ENCODE measurements at places on chromosomes 1 and 21.

- peak; percentile 64 for DNase-seq
Observed at GRCh38 chr1:202807451-202807925, 733 bp downstream of the KDM5B start.

- no peak for DNase-seq
Observed at GRCh38 chr1:184188037-184188436, 136.5 kb downstream of the TSEN15 start.

DNA sequence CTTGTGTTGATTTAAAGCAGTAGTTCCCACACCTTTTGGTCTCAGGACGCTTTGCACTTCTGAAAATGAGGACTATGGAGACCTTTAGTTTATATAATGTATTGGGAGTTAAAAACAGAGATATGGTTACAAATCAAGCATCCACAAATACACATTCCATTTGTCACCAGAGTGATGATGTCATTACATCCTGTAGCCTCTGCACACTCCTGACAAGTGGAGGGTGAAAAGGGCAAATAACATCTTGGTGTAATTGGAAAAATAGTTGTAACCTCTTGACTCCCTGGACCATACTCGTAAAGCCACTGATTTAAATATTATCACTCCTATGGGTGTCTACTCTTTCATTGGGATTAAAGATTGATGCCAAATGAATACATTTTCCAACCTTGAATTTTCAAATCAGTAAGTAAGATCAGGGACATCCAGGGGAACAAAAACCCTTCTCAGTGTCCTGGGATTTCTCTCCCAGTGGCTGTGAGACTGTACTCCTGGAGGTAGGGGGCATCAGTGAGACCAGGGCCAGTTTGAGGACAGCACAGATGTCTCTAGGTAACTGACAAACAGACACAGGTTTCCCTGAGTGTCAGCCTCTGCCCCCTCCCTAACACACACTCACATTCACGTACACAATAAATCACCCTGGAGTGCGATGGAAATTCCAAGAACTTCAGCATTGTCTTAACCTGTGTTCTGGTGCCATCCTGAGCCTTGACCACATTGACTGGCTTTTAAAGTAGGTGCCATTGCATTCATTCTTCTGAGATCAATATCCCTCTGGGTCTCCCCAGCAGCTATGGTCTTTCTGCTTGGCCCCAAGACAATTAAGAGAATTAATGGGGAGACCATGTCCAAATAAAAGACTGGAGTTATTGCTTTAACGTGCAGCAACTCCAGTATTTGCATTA, 63.0 kb downstream of the NR5A2 start:
- no peak for DNase-seq

DNA sequence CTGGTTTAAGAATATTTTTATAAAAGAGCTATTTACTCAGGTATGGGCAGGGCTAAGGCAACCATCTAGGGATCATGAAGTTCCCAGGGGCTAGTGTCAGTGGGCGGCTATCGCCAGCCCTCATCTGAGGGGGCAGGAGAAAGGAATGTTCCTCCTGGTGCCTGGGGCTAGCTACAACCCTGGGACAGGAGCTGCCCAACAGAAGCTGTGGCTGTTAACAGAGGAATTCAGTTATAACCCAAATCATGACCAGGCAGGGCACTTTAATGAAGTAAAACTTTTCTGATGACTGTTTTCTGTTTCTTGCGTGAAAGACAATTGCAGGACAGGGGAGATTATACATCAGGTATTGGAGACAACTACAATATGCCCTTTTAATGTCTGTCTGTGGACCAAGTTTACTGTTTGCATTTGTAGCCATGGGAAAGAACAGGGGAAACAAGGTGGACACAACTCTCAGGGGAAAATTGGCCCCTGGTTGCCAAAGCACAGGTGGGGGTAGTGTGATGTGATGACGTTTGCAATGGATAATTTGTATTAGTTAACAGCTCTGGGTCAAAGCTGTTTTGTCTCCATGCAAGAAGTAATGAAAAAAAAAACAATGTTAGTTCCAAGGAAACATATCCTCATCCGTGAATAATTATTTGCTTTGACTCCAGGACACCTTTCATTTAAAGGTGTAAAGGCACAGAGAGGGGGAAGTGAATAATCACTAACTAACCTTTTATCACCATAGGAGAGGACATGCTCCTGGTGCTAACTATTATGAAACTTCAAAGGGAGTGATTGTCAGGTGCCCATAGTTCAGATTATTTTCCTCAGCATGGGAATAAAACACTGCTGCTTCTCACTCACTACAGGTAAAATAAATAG, 105.2 kb downstream of the TSEN15 start:
- DNase-seq: no peak

DNA sequence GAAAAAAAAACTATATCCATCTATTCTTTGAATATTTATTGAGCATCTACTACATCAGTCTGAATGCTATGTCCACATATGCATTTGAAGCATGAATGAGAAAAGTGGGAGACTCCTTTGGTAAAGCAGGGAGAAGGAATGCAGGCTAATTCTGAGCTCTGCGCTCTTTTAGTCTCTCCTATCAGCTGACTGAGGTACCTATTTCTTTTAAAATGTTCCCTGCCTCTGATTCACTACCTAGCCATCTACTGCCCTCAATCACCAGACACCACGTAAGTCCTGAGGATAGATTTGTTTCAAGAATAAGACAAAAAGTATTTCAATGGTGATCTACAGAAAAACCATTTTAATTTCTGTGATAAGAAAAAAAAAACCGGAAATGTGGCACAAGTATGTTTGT, 3.8 kb upstream of the RGS13 start:
- DNase-seq: no peak

- DNase-seq: no peak
Observed at GRCh38 chr1:234206651-234207284, 166.5 kb upstream of the COA6 start.

- peak; percentile 97 for DNase-seq
Observed at GRCh38 chr1:237146241-237146640, 104.3 kb downstream of the RYR2 start.

- no peak for DNase-seq
Observed at GRCh38 chr1:211591980-211592493, 13.1 kb upstream of the SLC30A1 start.

- DNase-seq: no peak
Observed at GRCh38 chr1:214216021-214216420, 64.9 kb upstream of the SMYD2 start.

- DNase-seq: peak; percentile 44
Observed at GRCh38 chr1:183039985-183040447, 16.8 kb downstream of the LAMC1 start.

- DNase-seq: no peak
Observed at GRCh38 chr1:6109688-6110087, 64.0 kb downstream of the KCNAB2 start.

DNA sequence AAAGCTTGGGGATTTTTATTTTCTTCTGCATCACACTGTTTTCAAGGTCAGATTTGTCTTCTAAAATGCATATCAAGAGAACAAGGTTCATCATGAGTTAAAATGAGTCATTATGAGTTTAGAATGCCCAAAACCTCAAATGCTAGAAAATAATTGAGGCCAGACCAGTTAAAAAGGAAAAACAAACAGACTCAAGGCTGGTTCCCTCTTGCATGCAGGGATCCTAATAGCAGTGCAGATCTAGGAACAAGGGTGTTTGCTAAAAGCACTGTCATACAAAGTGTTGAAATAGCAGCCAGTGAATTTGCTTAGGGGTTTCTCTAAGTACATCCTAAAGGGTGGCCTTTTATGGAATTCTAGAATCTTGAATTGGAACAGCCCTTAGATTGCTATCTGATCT, 15.3 kb downstream of the BEND5 start:
- DNase-seq: no peak

- no peak for DNase-seq
Observed at GRCh38 chr1:27970401-27970800, 10.6 kb downstream of the XKR8 start.

DNA sequence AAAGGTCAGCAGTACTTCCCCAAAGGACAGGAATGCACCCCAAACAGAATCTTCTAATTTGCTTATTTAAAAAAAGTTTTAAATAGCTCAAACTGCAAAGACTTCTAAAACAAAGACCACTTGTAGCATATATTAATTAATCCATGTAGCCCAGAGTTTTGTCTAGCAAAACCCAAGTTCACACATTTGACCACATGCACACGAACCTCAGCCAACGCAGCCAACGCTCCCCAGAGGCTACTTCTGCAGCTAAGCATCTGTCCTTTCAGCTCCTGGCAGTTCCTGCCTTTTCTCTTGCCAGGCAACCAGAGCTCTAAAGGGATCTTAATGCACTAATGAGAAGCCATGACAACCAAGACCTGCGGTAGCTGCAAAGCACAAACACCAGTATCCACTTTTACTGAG, 89.6 kb downstream of the RERE start:
- DNase-seq: peak; percentile 79

GRCh38 chr1:27395441-27396195, 3.2 kb downstream of the GPR3 start:
- peak; percentile 72 for DNase-seq

GRCh38 chr1:19536519-19536918, 51.2 kb upstream of the CAPZB start:
- no peak for DNase-seq

DNA sequence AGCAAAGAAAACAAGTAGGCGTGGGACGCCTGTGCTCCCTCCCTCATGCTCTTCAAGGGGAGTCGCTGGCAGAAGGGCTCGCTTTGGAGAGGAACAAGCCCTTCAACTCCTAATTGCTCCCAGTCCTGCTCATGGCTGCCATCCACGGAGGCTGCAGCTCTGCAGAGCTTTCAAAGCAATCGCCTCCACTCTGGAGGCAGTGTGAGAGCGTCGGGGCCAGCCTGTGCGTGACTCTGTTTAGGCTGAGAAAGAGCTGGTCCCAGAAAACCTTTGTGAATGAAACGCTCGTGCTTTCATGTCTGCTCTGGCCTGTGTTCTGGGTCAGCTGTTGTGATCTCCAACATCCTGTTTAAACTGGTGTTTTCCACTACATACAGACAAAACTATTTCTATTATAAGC, 23.9 kb upstream of the RUNX1 start:
- peak; percentile 94 for DNase-seq

DNA sequence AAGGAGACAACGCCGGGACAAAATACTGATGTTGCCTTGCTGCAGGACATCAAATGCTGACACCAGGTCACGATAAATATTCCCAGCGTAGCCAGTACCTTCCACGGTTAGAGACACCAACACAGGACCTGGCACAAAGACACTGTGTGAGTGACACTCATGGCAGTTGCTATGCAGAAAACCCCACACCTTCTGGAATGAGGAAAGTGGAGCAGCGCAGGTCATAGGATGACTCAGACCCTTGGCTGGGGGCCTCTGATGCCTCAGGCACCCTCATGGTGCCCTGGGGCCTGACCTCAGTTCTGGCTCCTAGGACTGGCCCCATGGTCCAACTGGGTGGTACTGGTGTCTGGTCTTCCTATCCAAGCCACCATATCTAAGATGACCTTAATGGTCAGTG, 7.0 kb downstream of the DCST2 start:
- DNase-seq: no peak

DNA sequence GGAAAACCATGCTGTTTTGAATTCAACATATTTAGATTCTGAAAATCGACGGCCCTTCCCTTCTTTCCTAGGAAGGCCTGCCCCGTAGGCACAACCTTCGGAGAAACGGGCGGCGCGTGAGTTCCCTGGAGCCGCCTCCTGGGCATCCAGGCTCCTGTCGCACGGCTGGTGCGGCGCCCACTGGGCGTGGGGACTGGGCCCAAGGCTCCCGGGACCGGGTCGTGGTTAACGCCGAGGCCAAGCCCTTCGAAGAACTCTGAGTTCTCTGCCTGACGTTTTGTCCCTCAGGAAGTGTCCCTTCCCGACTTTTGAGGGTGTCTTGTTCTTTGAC, 19.2 kb upstream of the TBX15 start:
- DNase-seq: no peak

DNA sequence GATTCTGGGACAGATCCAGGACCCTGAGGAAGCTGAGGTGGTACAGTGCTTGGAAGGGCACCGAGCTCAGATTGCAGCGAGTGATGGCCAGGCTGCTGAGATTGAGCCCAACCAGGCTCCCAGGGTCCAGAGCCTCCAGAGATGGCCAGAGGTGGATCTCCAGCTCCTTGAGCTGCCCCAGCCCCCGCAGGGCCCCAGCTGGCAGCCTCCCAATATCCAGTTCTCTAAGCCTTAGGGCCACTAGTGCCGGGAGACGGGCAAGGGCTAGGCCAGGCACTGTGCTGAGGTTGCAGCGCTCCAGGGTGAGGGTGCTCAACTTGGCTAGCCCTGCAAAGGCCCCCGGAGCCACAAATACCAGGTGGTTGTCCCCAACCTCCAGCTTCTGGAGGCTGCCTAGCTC, 3.4 kb downstream of the LINGO4 start:
- DNase-seq: no peak

DNA sequence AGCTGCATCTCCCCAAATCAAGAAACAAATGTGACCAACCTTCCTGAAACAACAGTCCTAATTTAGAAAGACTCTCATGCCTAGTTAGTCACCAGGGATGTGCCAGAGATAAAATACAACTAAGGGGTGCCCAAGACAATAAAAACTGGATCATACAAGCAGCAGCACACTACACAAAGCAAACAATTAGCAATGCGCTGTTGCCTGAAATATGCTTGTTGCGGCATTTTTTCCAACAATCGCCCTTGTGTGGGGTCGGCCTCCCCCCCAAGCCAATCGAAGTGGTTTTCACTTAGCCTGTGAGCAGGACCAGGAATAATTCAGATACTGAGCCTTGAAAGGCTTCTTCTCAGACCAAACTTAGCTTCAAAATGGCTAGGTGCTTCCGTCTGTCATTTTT, 1.4 kb upstream of the STMN1 start:
- DNase-seq: no peak

- DNase-seq: peak; percentile 66
Observed at GRCh38 chr1:36576118-36576517, 93.4 kb upstream of the CSF3R start.

- DNase-seq: no peak
Observed at GRCh38 chr1:110879758-110880606, 7.0 kb downstream of the CD53 start.

DNA sequence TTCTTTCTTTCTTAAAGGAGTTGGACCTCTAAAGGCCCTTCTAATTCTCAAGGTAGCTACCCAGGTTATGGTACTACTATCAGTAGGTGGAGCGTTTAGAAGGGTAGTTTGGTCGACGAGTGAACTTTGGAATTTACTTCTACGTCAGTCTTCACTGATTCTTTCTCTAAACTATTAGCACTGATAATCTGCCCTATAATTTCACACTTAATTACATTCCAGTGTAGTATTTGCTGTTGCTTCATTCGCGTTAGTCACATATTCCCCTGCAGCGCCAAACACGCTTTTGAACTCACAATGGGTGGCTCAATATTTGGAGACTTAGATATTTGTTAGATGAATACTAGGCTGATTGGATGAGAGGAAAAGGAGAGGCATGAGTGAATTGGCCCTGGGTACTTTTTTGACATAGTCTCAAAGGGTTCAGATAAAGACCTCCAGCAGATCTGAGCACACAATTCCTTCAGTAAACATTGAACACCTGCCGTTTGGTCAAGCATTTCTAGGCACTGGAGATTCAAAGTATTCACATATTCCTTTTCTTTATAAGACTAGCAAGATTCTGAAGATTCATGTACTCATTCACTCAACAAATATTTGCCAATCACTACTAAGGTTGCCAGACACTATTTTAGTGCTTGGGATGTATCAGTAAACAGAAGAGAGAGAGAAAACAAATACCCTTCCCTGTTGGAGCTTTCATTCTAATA, 929 bp upstream of the FOXJ3 start:
- DNase-seq: peak; percentile 71

GRCh38 chr1:47411436-47411835, 4.6 kb upstream of the FOXE3 start:
- no peak for DNase-seq

Measured in lung (tissue), 17 donors.